ENCODE measurements at places on chromosomes 11 and 22.

- H3K27me3 ChIP-seq: no peaks in the 10 kb centered on the region
- DNase-seq: no peak
- no peaks in the 10 kb centered on the region for H3K36me3 ChIP-seq
- no peaks in the 10 kb centered on the region for H3K4me1 ChIP-seq
Observed at GRCh38 chr11:20443596-20443995, 56.1 kb downstream of the PRMT3 start.

DNA sequence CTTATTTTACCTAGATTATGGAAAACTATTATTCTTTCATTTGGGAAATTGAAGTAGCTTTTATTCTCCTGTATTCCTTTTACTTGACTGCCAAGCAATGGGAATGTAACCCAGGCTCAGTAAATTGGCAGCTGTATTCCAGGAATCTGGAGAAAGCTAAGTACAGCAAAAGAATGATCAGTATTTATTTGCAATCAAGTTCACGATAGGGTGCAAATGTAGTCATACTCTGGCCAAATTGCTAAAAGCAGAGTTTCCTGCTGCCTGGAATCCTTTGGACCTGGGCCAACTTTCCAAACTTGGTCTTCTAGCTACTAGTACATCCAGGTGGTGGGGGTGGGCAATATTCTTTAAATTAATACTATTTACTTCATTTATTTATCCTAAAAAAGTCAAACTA is 286.0 kb upstream of the CTSC start:
- no peak for DNase-seq
- no peaks in the 10 kb centered on the region for H3K4me1 ChIP-seq
- H3K27me3 ChIP-seq: no peaks in the 10 kb centered on the region
- no peaks in the 10 kb centered on the region for H3K36me3 ChIP-seq
- H3K4me3 ChIP-seq: no peak overlapping the region
- H3K27ac ChIP-seq: no peak overlapping the region

DNA sequence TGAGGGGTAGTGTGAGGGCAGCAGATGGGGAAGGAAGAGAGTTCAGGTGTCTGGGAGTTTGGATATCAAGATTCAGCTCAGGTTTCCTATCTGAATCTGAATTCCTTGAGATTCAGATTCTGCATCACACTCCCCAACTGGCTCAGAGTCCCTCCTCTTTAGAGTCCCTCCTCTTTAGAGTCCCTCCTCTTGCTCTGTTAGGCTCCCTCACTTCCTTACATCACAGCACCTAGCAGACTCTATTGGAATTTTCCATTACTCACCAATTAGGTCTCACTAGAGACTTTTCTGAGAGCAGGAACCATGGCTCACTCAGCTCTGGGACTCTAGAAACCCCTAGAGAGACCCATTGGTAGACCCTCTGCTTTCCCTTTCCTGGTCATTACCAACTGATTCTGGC is 303.4 kb upstream of the SYN3 start:
- H3K27me3 ChIP-seq: no peaks in the 10 kb centered on the region
- no peak overlapping the region for H3K4me3 ChIP-seq
- no peak overlapping the region for H3K27ac ChIP-seq
- no peaks in the 10 kb centered on the region for H3K4me1 ChIP-seq
- DNase-seq: no peak

DNA sequence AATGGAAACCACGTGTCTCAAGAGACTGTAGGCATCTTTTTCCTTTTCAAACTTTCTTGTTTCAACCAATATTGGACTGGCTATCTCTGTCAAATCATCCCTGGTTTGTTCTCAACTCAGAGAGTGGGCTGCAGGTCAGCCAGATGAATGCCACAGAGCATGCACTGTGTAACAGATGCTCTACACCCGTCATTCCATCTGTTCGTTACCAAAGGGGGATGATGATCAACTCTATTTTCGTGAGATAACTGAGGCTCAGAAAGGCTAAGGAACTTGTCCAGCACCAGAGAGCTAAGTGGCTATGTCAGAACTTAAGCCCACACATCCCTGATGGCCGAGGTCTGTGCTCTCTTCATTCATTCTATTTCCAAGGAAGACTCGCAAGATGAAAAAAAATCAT is 42.1 kb downstream of the SLC1A2 start:
- no peak overlapping the region for H3K4me3 ChIP-seq
- no peak for DNase-seq
- no peaks in the 10 kb centered on the region for H3K4me1 ChIP-seq
- no peak overlapping the region for H3K27ac ChIP-seq

Measured in upper lobe of right lung (tissue), 1 donor.